ENCODE measurements at places on chromosomes 1 and 21.

DNA sequence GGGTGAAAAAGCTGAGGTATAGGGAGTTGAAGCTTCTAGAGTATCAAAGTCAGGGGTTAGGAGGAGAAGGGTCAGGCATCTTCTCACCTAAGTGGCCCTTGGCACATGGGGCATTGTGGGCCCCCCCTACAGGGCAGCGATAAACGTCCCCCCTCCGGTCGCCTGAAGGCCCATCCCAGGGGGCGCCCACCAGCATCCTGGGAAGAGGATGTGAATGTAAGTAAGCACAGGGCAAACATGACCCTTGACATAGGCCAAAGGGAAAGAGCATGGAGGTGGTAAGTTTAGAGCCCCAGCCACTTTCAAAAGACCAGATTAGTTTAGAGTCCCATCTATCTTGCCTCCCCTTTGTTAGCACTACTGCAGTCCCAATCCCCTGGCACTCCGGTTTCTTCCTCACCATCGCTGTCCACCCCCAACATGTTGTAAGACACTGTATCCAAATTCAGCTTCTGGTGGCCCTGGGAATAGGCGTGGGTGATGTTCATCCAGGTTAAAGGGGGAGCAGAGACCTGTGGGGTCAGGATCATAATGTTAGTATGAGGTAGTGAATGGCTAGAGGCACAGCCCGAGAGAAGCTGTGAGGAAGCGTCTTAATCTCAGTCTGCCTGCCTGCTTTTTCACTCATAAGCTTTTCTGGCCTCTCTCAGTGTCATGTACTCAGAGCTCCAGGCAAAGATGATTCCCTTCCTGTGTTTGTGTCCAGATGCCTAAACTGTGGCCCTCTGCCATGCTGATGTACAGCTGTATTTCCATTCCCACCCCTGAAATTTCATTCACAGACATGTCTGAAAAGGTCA, 2.7 kb downstream of the ITGA10 start:
- no peak for DNase-seq

- peak; percentile 68 for DNase-seq
Measured at GRCh38 chr1:202144402-202145067, at the start of gene ARL8A. Gene ARL8A (minus strand): TSS chr1:202144737. CDS start chr1:202144572, 165 bp downstream.

- DNase-seq, result peak; percentile 49
Measured at GRCh38 chr21:34845521-34846451, 177.0 kb downstream of the CLIC6 start.

DNA sequence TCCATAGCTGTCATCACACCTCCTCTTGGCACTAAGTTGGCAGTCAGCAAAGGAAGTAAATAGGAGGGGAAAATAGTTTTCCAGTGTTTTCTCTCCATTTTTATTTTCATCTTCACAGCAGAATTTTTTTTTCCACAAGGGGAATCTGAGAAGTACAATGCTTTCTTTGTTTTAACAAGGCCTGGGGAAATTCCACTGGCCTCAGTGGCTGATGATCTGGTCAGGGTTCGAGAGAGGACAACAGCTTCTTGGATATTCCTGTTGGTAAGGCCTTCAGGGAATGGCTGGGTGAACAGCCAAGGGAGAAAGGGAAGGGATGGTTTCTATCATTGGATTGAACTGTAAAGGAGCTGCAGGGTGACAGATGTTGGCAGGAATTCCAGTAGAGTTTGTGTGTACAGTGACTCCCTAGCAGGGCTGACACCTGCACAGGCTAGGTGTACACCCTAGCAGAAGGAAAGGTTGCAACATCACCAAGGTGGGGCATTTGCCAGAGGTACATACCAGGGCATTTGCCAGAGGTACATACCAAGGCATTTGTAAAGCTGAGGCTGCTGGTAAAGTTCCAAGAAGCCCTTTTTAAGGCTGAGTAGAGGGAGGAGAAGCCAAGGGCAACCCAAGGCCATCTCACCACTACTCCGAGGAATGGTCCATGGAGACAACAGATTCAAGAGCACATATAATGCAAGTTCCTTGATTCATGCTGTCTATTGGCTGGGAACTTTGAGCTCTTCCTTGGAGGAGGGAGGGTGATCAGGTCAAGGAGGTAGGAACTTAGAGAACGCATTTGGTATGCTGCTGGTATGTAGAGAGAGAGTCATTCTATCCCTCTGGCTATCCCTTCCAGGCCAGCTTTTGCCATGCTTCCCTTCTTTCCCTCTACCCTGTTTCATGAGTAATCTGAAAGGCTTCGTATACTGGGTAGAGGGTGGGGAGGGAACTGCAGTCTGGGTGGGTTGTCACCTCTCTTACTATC, 3.1 kb downstream of the GJA5 start:
- DNase-seq, result no peak

- no peak for DNase-seq
Measured at GRCh38 chr1:151243683-151244216, 10.8 kb upstream of the PSMD4 start.

- no peak for DNase-seq
Measured at GRCh38 chr1:238439511-238439910, 548.8 kb upstream of the ZP4 start.

DNA sequence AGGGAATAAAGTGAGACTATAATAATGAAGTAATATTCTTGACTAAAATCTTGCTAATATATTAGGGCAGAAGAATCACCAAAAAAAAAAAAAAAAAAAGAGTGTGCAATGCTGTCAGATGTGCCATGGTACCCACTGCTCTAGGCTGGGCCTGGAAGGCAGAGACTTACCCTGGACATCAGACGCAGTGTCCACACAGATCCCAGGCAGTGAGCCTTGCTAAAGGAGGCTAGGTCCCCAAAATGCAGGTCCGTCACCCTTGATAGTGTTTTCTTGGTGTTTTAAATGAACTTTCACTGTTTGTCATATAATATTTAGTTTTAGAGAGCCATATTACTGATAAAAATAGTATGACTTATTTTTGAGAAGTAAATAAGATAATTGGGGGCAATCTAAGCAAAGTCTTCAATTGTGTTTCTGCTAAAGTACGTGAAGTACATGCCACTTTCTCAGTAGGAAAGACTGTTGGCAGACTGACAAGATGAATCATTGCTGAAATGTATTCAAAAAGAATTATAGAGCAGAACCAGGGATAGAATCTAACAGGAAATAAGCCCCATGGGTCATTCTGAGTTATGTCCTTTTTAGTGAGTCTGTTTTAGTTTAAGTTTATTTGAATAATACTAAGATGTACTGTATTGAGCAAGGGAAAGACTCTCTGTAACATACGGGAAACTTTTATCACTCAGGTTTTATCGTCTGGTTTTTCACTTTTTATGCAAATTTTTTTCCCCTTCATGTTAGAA, 74.6 kb upstream of the PDC start:
- no peak for DNase-seq

- DNase-seq, result no peak
Measured at GRCh38 chr1:194394676-194395075, 1208.3 kb upstream of the B3GALT2 start.

DNA sequence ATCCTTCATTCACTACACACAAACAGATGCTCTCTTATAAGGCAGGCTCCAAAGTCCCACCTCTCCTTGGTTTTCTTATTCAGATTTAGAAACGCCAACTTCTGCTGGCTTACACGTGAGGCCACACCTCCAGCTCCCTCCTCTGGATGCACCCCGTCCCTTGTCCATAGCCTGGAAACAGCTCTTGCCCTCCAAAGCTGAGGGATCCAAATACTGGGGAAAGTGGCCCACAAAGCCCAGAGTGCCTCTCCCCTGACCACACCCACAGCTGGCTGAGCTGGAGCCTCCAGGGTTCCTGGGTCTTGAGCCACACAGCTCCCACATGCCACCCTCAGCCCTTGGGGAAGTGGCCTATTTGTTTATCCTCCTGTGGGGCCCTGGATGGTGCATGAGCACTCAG, 4.5 kb downstream of the LAD1 start:
- DNase-seq, result no peak

GRCh38 chr1:95382000-95382786, 148.2 kb downstream of the RWDD3 start:
- no peak for DNase-seq

DNA sequence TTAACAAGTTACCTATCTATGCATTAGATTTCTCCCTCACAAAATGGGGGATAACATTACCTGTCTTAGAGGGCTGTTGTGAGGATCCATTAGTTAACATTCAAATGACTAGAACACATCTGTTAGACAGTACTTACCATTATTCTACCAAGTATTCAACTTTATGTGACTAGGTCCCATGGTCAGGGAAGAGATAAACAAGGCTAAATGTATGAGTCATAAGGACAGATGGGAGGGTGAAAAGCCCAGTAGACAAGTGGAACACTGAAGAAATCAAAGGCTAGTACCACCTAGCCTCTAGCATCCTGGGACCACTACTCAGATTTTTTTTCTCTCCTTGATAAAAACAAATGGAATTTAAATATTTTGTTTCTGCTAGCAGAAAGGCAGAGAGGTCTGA, 9.0 kb upstream of the VHLL start:
- no peak for DNase-seq

- DNase-seq, result no peak
Measured at GRCh38 chr1:101079341-101079740, 53.8 kb upstream of the DPH5 start.

GRCh38 chr1:232481091-232481490, 148.8 kb downstream of the SIPA1L2 start:
- DNase-seq, result no peak

GRCh38 chr1:40818264-40818961, 34.8 kb downstream of the KCNQ4 start:
- no peak for DNase-seq

GRCh38 chr1:32247983-32248889, 1.2 kb downstream of the FAM167B start:
- DNase-seq, result peak; percentile 70

- DNase-seq, result no peak
Measured at GRCh38 chr1:19529664-19530063, 44.3 kb upstream of the CAPZB start.

GRCh38 chr1:197954718-197955418, 37.7 kb downstream of the LHX9 start:
- DNase-seq, result no peak

GRCh38 chr1:159755451-159756007, 25.2 kb upstream of the DUSP23 start:
- DNase-seq, result peak; percentile 5

- no peak for DNase-seq
Measured at GRCh38 chr1:91792489-91793071, 93.4 kb downstream of the TGFBR3 start.

DNA sequence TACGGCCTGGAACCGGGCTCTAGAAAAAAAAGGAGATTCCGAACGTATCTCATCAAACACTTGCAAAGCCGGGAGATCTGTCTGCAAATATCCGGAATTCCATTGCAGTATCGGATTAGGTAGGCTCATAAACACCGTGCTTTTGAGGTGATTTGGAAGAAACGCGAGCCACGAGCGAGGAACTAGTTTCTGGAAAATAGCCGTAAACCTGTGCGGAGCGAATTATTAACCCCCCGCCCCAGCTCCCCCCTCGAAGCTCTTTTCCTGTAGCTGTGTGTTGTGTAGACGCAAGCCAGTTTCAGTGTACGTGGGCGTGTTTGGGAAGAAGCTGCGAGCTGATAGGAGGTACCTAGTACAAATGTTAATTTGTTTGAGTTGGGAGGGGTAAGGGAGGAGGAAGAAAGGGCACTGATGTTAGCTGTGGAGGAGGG, 1.1 kb downstream of the RALGPS2 start:
- peak; percentile 93 for DNase-seq

DNA sequence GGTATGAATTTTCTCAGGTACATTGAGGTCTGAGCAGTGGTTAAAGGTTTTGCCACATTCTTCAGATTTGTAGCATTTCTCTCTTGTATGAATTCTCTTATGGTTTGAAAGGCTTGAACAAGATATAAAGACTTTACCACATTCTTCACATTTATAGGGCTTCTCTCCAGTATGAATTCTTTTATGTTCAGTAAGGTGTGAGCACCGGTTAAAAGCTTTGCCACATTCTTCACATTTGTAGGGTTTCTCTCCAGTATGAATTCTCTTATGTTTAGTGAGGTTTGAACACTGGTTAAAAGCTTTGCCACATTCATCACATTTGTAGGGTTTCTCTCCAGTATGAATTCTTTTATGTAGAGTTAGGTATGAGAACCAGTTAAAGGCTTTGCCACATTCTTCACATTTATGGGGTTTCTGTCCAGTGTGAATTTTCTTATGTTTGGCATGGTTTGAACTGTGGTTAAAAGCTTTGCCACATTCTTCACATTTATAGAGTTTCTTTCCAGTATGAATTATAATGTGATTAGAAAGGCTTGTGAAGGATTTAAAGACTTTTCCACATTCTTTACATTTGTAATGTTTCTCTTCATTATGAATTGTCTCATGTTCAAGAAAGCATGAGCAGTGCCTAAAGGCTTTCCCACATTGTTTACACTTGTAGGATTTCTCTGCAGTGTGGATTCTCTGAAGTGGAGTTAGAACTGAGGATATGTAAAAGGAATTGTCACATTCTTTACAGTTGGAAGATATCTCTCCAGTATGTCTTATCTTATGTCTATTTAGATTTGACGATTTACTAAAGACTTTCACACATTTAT, 18.4 kb upstream of the ZNF124 start:
- DNase-seq, result no peak

DNA sequence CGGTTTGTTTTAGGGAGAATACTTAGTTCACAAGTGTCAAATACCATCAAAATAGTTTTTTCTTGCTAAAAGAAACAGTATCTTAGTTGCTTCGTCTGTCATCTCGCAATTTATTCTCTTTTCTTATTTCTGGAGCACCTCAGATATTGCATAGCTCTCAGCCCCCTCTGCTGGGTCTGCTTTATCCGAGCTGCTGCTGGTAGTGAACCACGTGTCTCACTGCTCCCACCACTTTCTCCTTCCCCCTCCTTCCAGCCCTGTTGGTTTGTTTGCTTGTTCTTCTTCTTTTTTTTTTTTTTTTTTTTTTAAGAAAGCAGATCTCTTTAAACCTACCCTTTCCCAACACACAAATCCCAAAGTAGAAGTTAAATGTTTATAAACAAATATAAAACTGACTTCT, 170.8 kb downstream of the EDEM3 start:
- no peak for DNase-seq

DNA sequence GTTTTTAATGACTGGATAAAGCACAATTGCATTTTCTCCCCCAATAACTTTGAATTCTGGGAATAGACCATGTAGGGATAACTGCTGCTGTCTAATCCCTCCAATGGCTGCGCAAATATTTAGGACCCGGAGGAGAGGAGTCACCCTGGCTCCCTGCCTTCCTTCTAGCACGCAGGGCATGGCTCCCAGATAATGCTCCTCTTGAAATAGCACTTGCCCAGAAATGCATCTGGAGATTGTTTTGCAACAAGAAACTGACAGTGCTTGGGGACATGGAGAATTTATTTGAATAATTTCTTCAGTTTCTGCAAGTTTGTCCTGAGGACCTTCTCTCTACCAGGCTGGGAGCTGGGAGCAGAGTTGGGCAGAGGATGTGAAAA, 83.5 kb downstream of the MAN1C1 start:
- no peak for DNase-seq

Measured in NB4 (cell line).